ENCODE measurements at places on chromosomes 1 and 21. TPM values are rescaled to one million over a fixed set of nuclear protein-coding genes. Genes with fewer than 3 reads are reported as not detected.

The GBP1 gene
- 31.3 TPM for total RNA-seq

The CD244 gene
- total RNA-seq, result 0.35 TPM

The PLA2G5 gene
- total RNA-seq, result 44.1 TPM

The LRRC40 gene
- total RNA-seq, result 12.6 TPM

The SPATA21 gene
- not detected for total RNA-seq

The STUM gene
- total RNA-seq, result 1.5 TPM

The OR2AK2 gene
- total RNA-seq, result not detected

The NBPF4 gene
- not detected for total RNA-seq

The TFF2 gene
- total RNA-seq, result not detected

The TMPRSS15 gene
- total RNA-seq, result not detected

The MROH7 gene
- 18.6 TPM for total RNA-seq

The LYPLA2 gene
- total RNA-seq, result 26.0 TPM

The MTMR11 gene
- 2.8 TPM for total RNA-seq

The FOXD3 gene
- total RNA-seq, result 0.22 TPM

The AKR7A3 gene
- not detected for total RNA-seq

The KPRP gene
- total RNA-seq, result not detected

The SLC1A7 gene
- total RNA-seq, result not detected

The MRPL39 gene
- 38.9 TPM for total RNA-seq

The ZNF648 gene
- total RNA-seq, result not detected

The L1TD1 gene
- not detected for total RNA-seq

The RABGGTB gene
- 32.1 TPM for total RNA-seq

The NUF2 gene
- 1.5 TPM for total RNA-seq

The KRTAP10-3 gene
- total RNA-seq, result not detected

The THEM5 gene
- not detected for total RNA-seq

The ADAMTS5 gene
- total RNA-seq, result 3.9 TPM

The NPHS2 gene
- total RNA-seq, result not detected

The CFHR3 gene
- total RNA-seq, result not detected

The RCC2 gene
- total RNA-seq, result 16.5 TPM

The TMEM240 gene
- total RNA-seq, result 4.0 TPM

The SHISA4 gene
- 82.0 TPM for total RNA-seq

The CGN gene
- not detected for total RNA-seq

The CCDC185 gene
- total RNA-seq, result not detected

The FNBP1L gene
- 38.8 TPM for total RNA-seq

The EXTL1 gene
- total RNA-seq, result 3.8 TPM

The GREM2 gene
- total RNA-seq, result not detected

The CFAP107 gene
- total RNA-seq, result not detected

The CCDC17 gene
- 0.77 TPM for total RNA-seq

The DEPDC1 gene
- total RNA-seq, result not detected

The CD53 gene
- total RNA-seq, result 13.2 TPM

The CASZ1 gene
- 63.2 TPM for total RNA-seq

The PYCR2 gene
- total RNA-seq, result 82.4 TPM

The PDE4B gene
- 17.0 TPM for total RNA-seq

The CREB3L4 gene
- total RNA-seq, result 3.3 TPM
